Stimulated activated CD4-positive, alpha-beta T cell treated with anti-CD3 and anti-CD28 coated beads, TNF-alpha, amount 100 ng/mL, for 4 hours (primary cell): ENCODE measurements at places on chromosomes 1 and 21.

- no peak for DNase-seq
These were observed 276.0 kb downstream of the GPATCH2 start for GRCh38 chr1:217354895-217355294.

GRCh38 chr1:204254031-204254661 lies 40.4 kb upstream of the GOLT1A start:
- no peak for DNase-seq

- DNase-seq = no peak
These were observed 1041.8 kb downstream of the PLA2G4A start for GRCh38 chr1:187870552-187870951.

DNA sequence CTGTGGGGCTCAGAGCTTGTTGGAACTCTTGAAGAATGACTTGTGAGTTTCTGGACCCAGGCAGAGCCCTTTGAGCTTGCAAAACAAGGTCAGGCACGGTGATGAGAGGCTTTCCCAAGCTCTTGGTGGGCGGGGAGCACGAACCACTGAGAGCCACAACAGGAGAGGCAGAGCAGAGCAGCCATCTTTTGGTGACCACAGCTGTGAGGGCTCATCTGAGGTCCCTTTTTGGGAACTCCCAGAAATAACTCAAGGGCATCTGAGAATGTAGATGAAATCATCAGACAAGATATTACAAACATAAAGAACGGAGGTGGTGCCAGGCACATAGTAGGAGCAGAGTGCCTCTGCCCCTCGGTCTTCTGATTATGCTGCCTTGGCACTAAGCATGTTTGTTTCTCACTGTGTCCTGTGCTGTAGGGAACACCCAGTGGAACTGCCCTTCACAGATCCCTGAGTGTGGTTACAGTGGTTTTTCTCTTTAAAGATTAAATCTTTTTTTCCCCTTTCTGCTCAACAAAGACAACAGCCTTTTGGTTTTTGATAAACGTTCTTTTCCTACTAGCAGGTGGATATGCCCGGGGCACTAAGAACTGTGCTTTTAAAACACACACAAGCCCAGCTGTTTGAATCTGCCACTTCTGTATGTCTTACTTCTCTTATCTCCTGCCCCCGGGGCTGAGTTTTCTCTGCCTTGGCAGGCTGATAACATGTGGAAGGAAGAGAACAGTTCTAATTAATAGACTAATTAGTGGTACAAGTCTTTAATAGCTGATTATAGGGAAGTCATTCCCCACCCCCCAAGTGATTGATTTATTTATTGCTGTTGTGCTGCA lies 37.7 kb downstream of the CD34 start:
- DNase-seq = no peak

GRCh38 chr1:25338986-25339385 lies 852 bp downstream of the TMEM50A start:
- DNase-seq = no peak

DNA sequence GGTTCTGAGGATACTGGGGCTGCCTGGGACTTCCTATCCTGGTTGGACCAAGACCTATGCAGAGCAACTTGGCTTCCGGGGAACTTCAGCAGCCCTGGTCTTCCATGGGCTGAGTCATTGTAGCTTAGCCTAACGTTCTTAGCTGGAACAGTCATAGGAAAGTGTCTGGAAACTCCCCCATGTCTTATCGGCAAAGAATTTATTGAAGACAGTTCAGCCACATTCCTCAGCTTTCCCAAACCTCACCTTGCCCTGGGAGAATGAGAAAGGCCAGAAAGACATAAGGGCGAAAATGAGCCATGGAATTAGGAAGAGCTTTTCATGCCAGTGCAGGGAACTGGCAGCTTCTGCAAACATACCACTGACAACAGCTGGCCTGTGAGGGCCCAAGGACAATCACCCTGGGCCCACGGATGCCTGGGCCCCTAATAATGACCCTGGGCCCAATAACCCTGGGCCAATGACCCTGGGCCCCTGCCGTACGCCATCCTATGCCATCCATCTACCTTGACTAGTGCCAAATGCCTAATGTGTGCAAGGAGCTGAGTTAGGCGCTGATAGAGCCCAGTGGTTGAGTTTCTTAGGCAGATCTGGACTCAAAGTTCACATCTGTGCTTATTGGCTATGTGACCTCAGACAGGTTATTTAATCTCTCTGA lies 114.4 kb upstream of the GADD45A start:
- DNase-seq = no peak

GRCh38 chr1:26476958-26477357 lies 4.7 kb downstream of the HMGN2 start:
- DNase-seq = no peak

DNA sequence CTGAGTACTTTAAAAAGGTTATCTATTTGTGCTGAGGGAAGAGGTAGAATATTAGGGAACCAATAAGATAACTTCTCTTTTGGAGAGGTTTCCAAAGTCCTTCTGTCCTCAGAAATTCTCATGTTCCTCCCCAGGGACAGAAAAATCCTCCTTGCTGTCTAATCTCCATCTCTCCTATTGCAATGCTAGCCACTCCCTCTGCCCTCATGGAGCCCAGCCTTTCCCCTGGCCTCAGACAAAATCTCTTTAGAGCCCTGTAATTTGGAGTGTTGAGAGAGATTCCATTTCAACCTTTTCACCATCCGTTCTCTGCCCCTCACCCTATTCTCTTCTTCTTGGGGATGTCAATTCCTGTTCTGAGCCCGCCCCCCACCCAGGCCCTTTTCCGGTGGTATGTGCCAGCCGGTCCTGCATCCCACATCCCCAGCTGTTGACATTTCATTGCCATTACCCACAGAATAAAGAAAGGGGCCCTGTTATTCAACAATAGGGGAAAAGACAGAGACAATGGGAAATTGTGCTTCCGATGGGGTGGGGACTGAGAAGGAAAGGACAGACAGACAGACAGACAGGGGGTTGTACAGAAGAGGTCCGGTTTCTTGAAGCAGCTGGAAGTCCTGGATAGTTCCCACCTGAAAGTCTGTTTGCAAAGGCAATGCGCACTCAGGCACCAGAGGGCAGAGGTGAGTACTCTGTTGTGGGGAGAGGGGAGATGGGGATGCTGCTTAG lies at the start of gene HAPLN2:
Gene HAPLN2, plus strand, starts transcription at position 563 of the 729 bp plus-strand sequence. CDS start 4,076 bp downstream, outside the sequence.
- no peak for DNase-seq

DNA sequence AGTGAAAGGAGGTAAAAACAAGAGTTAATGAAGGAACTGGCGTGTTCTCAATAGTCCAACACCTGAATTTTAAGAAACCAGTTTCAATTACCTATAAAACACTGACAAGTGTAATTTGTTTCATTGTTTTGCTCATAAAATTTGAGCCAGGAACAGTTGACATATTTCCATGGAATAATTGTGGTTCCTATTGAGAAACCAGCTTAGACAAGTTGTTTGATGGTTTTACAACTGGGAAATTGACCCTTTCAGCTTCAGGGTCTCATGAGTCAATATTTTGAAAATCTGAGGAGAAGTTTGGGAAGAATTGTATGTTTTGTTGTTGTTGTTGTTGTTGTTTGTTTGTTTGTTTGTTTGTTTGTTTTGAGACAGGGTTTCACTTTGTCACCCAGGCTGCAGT lies 69.1 kb upstream of the GADD45A start:
- no peak for DNase-seq

- DNase-seq = no peak
These were observed 26.2 kb upstream of the A3GALT2 start for GRCh38 chr1:33346927-33347649.

DNA sequence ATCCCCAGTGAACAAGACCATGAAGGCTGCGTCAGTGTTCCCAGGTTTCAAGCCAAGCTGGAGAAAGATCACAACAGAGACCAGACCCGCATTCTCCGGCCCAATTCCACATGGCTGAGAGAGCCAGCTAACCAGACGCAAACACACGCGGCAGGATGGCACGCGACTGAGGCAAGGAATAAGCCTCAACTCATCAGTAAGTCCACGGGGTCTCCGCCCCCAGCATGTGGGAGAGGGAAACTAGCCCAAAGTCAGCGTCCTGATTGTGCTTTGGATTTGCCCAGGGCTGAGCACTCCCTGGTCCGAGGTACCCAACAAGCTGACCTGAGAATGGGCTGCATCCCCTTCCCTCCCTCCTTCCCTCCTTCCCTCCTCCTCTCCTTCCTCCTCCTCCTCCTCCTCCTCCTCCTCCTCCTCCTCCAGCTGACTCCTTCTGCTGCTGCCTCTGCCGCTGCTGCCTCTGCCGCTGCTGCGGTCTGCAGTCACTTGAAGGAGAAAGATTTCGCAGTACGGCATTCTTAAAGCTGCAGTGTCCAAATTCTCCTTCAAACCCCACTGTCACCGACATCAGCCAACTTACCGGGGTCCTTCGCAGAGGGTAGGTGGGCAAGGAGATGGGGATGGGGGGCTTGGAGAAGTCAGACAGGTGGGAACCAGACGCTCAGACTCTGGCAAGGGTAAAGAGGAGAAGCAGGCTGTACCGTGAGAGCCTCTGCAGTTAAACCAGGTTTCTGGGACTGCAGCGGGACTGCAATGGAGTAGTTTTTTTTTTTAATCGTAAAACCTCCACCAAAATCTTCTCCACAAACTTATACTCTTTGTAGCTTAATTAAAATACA lies 33.0 kb upstream of the H6PD start:
- no peak for DNase-seq

DNA sequence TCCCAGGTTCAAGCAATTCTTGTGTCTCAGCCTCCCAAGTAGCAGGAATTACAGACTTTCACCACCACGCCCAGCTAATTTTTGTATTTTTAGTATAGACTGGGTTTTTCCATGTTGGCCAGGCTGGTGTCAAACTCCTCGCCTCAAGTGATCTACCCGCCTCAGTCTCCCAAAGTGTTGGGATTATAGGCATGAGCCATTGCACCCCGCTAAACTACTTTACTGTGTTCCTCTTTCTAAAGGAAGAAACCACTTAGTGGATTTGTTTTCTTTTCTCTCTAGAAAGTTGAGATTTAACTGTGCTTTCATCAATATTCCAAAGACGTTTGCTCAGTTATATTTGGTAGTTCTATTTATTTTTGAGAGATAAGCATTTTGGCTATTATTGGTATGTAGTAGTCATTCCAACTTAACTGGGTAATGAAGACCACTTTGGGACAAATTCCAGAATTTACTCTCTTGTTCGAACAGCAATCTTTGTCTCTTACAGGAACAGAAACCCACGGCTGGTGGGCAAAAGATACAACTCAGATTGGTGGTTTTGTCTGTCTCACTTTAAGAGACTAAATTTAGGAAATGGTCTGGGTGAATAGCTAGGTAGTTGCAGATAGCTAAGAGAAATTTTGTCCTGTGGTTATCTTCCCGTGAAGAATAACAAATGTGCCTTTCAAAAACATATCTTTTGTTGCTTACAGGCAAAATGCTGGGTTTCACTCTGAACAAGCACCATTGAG lies 103.5 kb upstream of the CD55 start:
- DNase-seq = no peak

GRCh38 chr1:21950734-21951133 lies 13.6 kb upstream of the HSPG2 start:
- DNase-seq = no peak

GRCh38 chr1:21607549-21608529 lies 61.3 kb downstream of the RAP1GAP start:
- peak; percentile 9 for DNase-seq

DNA sequence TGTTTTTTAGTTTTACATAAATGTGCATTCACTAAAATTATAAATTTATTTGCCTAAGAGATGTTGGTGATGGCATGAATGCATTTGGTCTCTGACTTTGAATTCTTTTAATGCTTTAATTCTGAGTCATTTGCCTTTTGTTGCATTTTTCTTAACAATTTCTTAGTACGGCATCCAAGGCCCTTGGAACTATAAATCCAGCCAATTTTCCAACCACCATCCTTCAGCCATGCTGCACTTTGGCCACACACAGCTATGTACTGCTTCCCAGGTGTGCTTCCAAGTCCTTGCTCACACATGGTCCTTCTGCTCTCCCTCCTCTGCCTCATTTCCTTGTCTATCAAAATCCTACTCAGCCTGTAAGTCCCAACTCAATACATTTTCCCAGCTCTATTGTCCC lies 161.0 kb downstream of the DHRS3 start:
- DNase-seq = no peak

- DNase-seq = no peak
These were observed 12.5 kb upstream of the SLC1A7 start for GRCh38 chr1:53154859-53155438.

GRCh38 chr1:209202830-209203532 lies 380.5 kb upstream of the CAMK1G start:
- no peak for DNase-seq

DNA sequence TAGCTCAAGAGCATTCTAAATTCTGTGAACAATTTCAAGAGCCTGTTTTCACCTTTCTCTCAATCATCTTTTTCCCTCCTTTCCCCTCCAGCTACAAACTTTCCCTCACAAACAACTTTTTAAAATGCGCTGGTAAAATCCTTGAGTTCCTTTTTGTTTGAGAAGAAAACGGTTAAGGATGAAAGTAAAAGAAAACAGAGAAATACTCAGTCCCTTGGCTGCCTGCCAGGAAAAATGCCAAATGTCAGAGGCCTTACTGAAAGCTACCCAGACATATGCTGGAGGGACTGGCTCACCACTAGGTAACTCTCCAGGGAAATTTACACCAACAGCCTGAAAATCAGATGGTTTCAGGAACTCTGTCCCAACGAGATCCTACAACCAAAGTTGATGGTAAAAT lies 11.0 kb upstream of the SERBP1 start:
- DNase-seq = no peak

- no peak for DNase-seq
These were observed 86.9 kb downstream of the GRIK3 start for GRCh38 chr1:36947384-36947783.

- DNase-seq = no peak
These were observed 159.5 kb downstream of the DISC1 start for GRCh38 chr1:231786126-231786525.

DNA sequence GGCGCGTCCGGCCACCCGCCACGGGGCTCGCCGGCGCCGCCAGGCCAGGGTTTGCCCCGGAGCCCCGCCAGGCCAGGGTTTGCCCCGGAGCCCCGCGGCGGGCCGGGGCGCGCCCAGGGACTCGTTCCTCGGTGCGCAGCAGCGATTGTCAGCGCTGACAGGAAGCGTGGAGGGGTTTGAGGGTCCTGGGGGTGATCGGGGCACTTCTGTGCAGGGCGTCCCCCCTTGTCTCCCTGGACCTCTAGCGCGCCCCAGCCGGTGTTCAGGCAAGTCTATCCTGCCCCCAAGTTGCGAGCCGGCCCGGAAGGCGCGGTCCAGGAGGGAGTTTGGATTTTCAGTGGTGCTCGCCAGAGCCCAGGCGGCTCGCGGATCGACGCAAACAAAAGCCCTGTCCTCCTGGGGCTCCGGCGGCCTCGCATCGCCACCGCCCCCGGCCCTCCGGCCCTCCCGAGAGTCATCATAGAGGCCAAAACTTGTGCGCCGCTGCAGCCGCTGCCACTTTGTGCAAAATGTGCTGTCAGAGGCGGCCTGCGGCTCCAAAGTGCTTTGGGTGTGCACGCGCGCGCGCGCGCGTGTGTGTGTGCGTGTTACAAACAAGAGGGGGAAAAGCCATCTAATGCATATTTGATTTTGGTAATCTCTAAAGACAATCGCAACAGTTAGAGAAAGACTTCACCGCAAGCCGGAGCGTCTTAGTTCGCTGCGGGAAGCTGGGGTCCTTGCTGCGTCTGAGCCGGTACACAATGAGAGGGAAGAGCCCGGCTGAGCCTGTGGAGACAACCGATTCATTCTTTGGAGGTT lies 1.0 kb downstream of the ROR1 start:
- no peak for DNase-seq

- no peak for DNase-seq
These were observed 8.2 kb downstream of the PTPRC start for GRCh38 chr1:198647055-198647454.

GRCh38 chr1:235697508-235697907 lies 47.9 kb upstream of the GNG4 start:
- no peak for DNase-seq

- DNase-seq = no peak
These were observed 676.1 kb downstream of the PTPRU start for GRCh38 chr1:29912425-29912824.
